Activated CD8-positive, alpha-beta T cell treated with anti-CD3 and anti-CD28 coated beads, Interleukin-2, amount 10 ng/mL, durations not matched to agents 7 days and 5 days (primary cell): ENCODE measurements at places on chromosomes 4 and X.

DNA sequence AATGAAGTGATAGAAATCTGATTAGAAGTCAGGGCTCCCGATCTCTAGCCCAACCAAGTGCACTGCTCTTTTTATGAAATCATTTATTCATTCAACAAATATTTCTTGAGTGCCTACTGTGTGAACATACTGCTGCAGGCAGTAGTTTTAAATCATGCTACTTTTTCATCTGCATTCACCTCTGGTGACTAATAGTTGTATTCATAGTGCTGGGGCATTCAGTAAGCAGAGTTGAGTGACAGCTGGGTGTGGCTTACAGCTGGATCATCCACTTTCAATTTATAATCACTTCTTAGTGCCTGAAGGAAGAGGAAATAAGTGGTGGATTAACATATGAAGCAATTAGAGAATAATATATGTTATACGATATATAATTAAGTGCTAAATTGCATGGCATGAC is 94.1 kb upstream of the HPRT1 start:
- DNase-seq = no peak

GRCh38 chrX:6187256-6187655 is 41.4 kb downstream of the NLGN4X start:
- no peak for DNase-seq

DNA sequence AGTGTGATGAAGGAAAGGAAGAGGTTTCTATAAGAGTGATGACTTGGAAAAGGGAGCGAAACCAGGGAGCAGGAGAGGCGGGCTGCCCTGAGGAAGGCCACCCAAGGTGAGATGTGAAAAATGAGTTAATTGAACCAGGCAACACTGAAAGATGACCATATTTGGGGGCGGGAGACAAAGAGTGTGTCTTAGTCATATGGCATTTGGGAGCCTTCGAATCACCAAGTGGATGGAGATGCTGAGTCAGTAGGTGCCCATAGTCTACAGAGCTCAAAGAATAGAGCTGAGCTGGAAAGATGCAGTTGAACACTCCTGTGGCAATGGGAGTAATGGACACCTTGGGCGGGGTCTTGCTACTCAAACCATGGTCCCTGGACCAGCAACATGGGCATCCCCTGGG is 8.3 kb upstream of the TLR8 start:
- DNase-seq = no peak

DNA sequence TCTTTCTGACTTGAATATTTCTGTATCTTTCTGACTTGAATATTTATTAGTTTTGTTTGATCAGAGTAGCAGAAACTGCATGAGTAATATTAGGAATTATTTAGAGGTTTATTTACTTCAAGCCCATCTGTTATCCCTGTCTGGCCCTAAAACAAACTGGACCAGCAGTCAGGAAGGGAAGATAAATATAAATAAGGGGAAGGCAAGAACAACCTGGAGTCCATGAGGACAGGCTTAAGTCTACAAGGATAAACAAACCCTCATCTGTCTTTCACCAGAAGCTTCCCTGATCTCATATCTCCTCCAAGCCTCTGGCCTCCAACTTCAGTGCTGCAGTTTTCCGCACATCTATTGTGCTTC is 524.9 kb downstream of the CENPC start:
- DNase-seq = no peak

DNA sequence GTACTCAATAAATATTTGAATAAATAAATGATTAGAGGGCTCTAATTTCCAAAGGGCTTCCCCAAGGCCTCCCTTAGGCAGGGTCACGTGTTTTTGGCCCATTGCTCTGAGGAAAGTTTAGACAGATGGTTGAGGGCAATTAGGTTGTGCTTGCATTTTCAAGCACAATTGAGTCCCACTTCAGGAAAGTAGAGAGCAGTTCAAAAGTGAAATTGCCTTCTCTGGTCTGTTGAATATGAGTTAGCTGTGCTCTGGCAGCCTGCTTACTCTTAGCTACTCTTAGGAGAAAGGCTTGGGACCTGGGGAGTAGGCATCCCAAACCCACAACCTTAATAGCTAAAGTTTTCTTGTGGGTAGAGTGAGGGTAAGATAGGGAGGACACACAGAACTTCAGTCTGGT is 9.0 kb upstream of the DRP2 start:
- no peak for DNase-seq

DNA sequence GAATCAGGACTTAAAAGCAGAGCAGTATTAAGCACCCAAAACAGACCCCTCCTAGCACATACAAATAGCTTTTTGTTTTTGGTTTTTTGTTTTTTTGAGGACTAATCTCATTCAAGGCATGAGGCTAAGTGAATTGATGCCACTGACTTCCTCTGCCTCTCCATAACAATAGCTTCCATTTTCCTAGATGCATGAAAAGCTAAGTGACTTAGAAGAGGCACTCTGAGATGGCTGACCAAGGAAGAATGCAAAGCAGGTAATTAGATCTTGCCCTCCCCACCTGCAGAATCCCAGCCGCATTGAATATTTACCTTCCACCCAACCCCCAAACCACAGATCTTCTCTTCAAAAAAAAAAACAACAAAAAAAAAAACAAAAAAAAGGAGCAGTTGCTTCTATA is 7.4 kb upstream of the KDR start:
- no peak for DNase-seq

DNA sequence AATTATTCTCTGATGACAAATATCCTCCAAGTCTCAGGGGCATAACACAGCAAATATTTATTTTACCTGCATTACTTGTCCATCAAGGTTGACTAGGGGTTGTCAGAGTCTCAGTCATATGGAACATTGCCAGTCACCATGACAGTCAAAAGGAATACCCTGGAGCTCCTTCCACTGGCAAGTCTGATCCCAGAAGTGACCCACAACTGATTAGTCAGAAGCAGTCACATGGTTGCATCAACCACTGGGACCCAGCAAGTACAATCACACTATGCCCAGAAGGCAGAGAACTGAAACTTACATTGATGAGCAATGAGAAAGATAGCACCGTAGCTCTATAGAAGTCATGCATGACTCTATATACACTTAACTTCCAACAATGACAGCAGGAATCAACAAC is 41.9 kb upstream of the SOD3 start:
- no peak for DNase-seq

GRCh38 chrX:46461660-46462191 is 83.5 kb downstream of the ZNF674 start:
- DNase-seq = peak; percentile 29

- no peak for DNase-seq
Measured at GRCh38 chr4:47736555-47736954, 101.3 kb downstream of the CORIN start.

- DNase-seq = no peak
Measured at GRCh38 chr4:174047363-174047762, 236.1 kb downstream of the FBXO8 start.

GRCh38 chr4:87840149-87840548 is 7.4 kb downstream of the MEPE start:
- DNase-seq = no peak

- DNase-seq = no peak
Measured at GRCh38 chr4:60847614-60848013, 352.5 kb upstream of the ADGRL3 start.

DNA sequence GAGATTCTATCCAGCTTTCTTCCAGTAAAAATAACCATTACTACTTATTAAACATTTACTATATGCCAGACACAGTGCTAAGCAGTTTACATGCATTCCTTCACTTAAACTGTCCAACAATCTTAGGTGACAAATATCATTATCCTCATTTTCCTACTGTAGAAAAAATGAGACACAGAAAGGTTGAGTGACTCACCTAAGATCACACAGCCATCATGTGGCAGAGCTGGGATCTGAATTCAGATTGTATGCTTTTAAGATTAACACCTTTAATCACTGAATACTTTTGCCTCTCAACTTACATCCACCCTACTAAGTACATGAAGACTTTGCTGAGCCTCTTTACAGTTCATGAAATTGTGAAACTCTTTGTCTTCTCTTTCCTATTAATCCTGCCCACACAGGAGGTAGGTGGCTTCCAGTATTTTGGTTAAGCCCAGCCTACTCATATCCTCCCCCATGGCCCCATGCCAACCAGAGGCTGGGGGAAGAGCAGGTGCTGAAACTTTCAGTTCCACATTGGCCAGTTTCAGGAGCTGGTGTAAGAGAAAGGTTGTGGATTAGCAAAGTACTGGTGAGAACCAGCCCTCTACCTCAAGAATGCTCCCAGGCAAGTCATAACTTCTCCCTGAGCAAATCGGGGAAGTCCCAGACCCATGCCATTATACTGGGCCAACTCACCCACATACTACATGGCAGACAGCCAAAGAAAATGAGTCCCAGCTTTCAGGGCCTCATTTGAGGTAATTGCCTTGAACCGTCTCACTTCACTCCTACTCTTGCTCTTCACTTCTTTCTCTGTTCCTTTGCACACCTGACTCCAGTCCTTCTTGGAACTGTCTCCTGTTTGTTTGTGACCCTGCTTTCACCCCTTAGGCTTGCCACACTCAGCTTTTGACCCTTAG is 211.1 kb downstream of the GUCY2F start:
- no peak for DNase-seq

- DNase-seq = no peak
Measured at GRCh38 chr4:153018684-153019083, 82.6 kb downstream of the FHDC1 start.

DNA sequence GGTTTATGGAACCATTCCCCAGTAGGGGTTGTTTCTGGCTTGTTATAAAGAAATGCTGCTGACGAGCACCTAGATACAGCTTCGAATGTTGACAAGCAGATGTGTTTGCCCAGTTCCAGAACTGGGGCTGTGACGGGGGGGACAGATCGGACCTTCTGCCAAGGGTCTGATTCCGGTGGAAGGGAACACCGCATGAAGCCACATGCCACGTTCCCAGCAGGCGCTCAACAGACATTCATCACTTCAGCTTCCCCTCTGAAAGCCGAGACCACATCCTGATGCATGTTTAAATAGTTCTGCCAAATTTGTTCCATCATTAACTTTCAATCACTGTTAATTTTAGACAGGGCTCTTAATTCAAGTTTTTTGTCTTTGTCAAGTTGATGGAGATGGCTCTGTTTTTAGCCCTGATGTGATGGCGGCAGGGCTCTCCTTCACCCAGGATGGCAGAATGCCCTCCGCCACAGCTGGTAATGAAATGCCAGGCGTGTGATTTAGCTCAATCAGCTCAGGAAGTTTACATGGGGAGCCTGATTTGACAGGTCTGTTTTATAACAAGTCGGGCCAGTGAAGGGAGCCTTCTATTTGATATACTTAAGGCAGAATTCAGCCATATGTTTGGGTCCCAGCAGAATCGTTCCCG is 57.4 kb downstream of the PSAPL1 start:
- DNase-seq = no peak

- DNase-seq = no peak
Measured at GRCh38 chrX:152313529-152314302, 137.4 kb downstream of the GABRA3 start.

GRCh38 chr4:23290656-23291055 is 597.9 kb downstream of the GBA3 start:
- no peak for DNase-seq

- peak; percentile 56 for DNase-seq
Measured at GRCh38 chrX:19625612-19626011, 110.3 kb upstream of the MAP3K15 start.

DNA sequence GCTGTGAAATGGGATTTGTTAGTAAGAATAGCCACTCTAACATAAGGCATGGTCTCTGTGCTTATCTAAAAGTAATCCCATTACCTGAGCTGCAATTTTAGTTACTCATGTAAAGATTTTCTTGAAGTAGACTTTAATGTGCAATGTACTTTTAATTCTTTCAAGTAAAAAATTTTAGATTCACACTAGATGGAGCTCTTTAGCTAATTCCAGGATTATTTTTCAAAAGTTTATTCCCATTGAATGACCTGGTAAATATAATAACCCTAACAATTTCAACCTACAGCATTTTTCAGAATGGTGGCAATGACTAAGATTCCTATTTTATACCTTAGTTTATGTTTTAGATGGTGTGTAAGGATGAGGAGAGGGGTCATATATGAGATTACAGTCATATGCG is 18.1 kb downstream of the USP38 start:
- no peak for DNase-seq

- no peak for DNase-seq
Measured at GRCh38 chrX:153701706-153702105, 14.0 kb downstream of the SLC6A8 start.

DNA sequence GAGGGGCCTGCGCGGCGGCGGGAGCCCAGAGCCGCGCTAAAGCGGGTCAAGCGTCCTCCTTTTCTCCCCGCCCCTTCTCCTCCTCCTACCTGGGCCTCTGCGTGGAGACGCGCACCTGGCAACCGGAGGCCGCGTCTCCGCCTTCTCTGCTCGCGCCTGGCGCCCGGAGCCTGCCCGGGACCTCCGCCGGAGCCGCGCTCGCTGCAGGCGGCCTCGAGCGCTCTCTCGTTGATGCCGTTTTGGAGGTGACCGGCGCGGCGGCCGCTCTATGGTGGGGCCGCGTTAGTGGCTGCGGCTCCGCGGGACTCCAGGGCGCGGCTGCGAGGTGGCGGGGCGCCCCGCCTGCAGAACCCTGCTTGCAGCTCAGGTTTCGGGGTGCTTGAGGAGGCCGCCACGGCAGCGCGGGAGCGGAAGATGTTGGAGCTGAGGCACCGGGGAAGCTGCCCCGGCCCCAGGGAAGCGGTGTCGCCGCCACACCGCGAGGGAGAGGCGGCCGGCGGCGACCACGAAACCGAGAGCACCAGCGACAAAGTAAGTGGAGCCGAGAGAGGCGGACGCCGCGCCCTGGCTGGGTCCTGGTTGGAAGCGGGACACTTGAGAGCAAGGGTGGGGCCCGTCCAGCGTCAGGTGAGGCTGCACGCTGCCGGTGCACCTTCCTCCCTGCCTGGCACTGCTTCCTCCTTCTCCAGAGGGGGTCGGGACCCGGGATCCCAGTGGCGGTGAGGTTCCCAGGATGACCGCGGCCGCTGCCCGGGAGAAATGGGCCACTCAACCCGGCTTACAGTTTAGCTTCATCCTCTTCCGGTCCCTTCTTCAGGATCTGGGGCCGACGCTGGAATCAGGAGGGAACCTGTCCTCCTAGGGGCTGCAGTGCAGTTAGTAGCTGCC is at the start of gene CDS1:
TSS of gene CDS1 (plus strand) at position 140 of the 888 bp plus-strand sequence. CDS start at position 415, 275 bp downstream.
- peak; percentile 26 for DNase-seq

DNA sequence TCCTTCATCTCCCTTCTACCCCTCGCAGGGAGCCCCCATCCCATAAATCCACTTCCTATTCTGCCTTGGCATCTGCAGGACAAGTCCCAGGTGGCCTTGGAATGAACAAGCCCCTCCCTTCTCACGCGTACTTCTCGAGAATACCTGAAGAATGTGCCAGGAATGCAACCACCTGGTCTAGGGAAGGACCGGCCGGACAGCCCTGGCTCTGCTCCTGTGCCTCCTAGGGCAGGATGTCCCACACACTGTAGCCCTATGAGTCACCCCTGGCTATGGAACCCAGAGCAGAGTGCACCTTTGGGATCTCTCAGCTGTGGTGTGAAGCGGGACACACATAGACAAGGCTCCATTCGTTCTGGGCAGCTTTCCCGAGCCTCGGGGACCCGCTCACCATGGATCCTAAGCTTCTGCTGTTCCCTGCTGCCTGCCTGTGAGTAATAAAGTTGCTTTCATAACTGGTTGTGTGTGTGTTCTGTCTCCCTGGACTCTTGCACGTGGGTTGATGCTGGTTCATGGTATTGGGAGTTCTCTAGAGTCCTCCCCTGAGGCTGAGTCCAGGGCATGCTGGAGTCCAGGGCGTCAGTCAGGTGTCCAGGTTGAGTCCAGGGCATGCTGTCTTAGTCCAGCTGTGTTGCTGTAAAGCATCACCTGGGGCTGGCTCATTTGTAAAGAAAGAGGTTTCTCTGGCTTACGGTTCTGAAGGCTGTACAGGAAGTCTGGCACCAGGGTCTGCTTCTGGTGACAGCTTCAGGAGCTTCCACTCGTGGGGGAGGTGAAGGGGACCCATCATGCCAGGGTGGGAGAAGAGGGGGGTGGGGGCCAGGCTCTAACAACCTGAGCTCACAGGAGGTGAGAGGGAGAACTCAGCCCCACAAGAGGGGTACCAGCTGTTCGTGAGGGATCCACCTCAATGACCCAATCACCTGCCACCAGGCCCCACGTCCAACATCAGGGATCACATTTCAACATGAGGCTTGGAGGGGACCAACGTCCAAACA is 7.4 kb upstream of the PDE6B start:
- no peak for DNase-seq
